H1 (cell line): ENCODE measurements at places on chromosomes 5 and 9. TPM values are rescaled to one million over a fixed set of nuclear protein-coding genes. Genes with fewer than 3 reads are reported as not detected.

DNA sequence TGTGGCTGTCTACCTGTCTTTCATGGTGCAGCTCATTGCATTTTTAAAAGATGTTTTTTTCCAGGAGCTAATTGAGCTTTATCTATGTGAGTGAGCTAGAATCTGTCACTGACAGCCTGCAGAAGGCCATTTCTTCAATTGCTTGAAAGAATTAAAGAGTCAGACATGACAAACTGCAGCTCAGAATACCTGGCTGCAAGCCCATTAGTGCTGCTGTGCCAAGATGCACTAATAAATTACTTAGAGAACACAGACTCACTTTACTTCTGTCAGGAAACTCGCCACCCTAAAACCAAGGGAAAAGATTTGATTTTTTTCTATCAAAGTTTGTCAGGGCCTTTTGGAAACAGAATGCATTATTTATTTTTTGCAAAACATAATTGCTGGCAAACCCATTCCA, 368.3 kb downstream of the CAAP1 start:
- DNase-seq = no peak

DNA sequence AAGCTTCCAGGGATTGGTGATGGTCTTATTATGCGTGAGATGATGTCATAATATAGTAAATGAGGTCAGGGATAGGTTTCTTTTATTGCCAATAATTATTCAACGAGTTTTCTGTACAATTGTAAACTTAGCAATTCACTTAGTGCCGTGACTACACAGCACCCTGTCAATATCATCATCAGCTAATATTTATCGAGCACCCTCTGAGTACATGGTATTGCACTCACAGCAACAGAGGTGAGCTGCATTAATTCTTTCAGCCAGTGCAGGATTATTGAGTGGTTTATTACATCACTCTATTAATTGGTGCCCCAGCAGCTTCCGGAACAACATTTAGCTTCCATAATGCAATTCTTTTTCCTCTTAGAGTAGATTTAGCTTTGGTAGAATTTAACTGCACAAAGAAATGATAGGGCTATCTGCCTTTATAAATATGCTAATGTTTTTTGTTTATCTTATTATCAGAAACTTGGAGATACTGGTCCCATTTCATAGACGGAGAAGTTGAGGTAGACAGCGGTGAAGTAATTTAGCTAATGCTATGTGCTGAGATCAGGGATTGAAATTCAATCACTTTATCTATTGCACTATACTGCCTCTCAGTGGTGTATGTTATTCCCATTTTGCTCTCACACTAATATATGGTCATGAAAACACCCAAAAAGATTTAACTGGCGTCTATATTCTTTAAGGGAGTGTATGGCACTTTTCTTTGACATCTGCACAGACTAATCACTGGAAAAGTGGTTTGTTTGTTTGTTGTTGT, 726.1 kb upstream of the WWC1 start:
- no peak for DNase-seq

DNA sequence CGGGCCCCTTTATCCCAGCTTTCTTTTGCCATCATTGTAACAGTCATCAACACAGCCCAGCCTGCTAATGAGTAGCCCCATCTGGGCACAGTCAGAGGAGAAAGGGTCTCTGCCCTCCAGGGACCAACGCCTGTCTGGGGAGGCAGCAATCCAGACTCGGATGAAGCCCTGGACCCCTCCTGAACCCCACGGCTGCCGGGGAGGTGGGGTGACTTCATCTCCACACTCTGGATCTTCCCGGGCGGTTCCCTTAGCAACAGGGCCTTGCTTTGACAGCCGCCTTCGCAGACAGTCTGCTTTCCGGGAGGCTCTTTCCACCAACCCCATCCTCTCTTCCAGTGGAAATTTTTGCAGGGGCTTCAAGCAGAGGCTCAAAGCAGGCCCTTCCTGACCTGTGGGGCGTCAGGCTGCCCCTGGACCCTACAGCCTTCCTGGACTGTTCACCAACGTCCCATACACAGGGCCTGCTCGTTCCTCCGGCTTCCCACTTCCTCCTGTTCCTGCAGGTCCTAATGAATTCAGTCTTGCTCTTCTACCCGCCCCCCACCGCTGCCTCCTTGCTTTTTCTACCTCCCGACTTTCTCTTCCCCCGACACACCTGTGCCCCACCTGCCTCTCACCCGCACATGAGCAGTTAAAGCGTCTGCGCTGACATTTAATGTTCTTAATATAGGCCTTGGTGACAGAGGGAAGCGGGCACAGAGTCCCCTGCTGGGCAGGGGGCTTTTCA, 161.7 kb upstream of the MVB12B start:
- no peak for DNase-seq

GRCh38 chr5:89866410-89866809, 543.1 kb downstream of the CETN3 start:
- no peak for DNase-seq

Gene ACSL6
- total RNA-seq = 2.4 and 3.8 TPM in 2 replicates

Gene MED22
- 56.4 and 61.8 TPM in 2 replicates for total RNA-seq

Gene CATSPER3
- 0.48 TPM in 1 of 2 replicates, not detected in the other for total RNA-seq
